Fibroblast of mammary gland (primary cell): ENCODE measurements at places on chromosomes 13 and 19.

DNA sequence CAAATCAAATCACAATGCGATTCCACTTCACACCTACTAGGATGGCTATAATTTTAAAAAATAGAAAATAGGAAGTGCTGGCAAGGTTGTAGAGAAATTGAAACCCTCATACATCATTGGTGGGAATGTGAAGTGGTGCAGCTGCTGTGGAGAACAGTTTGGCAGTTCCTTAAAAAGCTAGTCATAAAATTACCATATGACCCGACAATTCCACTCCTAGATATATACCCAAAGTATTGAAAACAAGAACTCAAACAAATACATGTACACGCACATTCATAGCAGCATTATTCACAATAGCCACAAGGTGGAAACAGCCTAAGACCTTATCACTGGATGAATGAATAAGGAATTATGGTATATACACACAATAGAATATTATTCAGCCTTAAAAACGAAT lies 12.0 kb downstream of the HMGB1 start:
- peak; percentile 42 for DNase-seq

GRCh38 chr13:94272038-94272437 lies 207.4 kb downstream of the DCT start:
- peak; percentile 67 for DNase-seq

GRCh38 chr13:99374994-99375737 lies 68.0 kb upstream of the GPR183 start:
- no peak for DNase-seq

GRCh38 chr13:41708713-41709112 lies 251.4 kb downstream of the RGCC start:
- DNase-seq = no peak

DNA sequence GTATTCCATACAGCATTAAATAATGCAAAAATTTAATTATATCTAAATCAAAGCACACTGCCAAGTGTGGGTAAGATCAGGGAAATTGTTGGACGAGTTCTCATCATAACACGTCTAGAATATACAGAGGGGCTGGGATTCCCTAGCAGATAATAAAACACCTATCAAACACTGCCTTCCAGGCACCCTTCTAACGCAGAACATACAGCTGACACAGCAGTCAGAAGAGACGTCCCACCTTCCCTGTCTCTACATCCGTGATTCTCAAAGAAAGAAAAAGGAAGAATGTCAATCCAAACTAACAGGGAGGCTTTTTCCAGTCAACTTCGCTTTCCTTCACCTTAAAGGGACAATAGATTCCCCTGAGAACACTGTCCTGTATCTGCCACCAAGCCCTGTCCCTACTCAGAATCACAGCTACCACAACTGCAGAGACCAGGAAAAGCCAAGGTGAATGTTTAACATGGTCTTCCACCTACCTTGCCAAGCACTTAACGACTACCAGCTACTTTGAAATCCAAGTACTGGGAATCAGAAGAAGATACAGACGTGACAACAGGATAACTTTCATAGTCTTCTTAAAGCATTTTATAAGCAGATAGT lies 38.5 kb downstream of the TBC1D4 start:
- no peak for DNase-seq

DNA sequence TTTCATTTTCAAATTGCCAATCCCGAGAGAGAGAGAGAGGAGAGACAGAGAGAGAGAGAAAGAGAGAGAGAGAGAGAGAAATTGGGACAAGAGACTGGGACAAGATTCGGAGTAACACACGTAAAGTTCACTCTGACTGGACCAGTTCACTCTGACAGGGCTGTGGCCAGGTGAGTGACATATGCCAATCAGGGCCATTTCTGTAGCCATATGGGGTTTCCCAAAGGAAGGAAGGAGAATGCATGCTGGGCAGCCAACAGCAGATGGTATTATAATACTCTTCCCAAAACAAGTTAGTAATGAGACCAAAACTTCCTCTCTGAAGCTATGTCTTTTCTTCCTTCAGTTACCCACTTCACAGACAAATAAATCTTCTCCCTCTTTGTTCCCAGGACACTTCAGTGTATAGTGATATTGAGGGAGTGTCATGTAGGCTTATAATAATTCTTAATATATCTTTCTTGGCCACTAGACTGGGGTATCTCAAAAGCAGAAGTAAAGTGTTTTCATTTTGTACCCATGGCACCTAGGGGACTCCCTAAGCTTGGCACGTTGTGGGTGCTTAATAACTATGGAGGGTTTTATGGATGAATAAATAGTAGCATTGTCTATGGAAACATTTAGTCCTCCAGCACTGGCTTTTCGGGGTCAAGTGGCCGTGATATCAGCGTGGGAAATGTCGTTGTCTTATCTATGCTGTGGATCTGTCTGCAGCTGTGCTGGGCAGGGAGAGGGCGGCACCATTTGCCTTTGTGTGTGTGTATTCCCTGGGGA lies 51.6 kb downstream of the SERP2 start:
- no peak for DNase-seq

GRCh38 chr19:3176715-3177501 lies 1.7 kb upstream of the S1PR4 start:
- DNase-seq = peak; percentile 65

DNA sequence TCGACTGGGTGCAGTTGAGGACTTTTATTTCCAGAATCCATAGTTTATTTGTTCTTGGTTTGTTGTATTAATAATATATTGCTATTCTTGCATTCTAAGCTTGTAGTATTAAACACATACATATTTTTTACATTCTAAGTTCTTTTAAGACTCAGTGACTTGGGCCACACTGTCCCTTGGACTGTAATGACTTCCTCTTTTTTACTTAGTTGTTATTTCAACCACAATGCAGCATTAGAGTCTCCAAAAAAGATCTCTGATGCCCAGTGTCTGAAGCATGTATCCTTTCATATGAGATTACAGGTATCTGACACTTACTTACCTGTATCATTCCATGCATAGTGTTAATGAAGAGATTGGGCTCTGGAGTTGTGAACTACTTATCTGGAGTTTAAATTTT lies 864.9 kb upstream of the PCDH20 start:
- DNase-seq = no peak

GRCh38 chr13:42804244-42804874 lies 23.0 kb downstream of the FAM216B start:
- no peak for DNase-seq

DNA sequence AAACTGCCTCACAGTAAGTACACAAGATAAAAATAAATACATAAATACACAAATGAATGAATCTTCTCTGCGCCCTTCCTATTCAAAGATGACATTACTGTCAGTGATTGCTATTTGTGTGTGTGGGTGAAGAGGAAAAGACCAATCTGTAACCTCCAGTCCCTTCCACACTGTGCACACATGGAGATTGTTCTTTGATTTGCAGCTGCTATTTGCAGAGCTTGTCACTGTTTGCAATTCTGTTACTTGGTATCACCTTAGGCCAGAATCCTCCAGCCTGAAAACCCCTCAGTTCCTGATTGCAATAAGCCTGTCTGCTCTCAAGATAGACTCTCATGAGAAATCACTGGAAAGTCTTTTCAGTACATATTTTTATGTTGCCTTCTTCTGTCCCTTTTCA lies 1314.9 kb downstream of the PCDH9 start:
- no peak for DNase-seq

- DNase-seq = no peak
Observed at GRCh38 chr19:43610493-43610892, 1.4 kb upstream of the SRRM5 start.

DNA sequence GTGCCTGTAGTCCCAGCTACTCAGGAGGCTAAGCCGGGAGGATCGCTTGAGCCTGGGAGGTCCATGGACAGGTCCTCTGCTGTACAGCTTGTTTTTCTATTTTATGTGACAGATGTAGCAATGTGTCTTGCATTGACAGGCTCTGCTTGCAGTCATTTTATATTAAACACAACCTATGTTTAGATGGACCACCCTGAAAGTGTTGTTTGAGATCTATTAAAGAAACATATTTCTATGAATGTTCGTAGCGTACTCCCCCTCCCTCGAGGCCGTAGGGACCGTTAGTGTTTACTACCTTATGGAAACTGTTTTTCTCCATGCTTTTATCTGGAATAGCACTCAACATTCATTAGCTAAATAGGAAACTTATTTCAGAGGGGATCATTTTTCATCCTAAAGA lies 64.9 kb upstream of the RNF113B start:
- DNase-seq = no peak
